ENCODE measurements at places on chromosomes 3 and 15.

GRCh38 chr3:172946061-172946460 is 195.0 kb downstream of the SPATA16 start:
- no peak for DNase-seq

DNA sequence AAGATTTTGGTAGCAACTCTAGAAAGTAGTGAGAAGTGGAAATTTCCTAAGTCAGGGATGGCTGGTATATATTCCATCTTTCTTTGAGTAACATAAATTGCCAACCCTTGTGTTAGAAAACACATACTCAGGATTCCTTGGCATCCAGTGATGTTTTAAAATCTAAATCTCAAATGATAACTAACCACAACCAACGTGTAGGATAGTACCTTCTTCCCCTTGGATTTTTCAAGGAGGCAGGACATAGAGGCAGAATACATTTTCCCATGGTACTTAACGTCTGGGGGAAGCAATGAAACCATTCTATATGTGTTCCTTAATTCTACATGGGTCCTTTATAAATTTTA is 93.4 kb downstream of the WDR76 start:
- DNase-seq: no peak

- DNase-seq: no peak
Observed at GRCh38 chr3:45367453-45367871, 20.9 kb upstream of the LARS2 start.

- DNase-seq: no peak
Observed at GRCh38 chr3:186760897-186761447, 22.4 kb upstream of the EIF4A2 start.

GRCh38 chr3:157125101-157125500 is 34.8 kb downstream of the CCNL1 start:
- no peak for DNase-seq

Measured in WERI-Rb-1 (cell line).